ENCODE measurements at places on chromosomes 16 and 17.
A peak's percentile ranks its signal among the peaks of the same experiment; 100 is the strongest.

GRCh38 chr17:58186591-58186990 lies 5.9 kb upstream of the EPX start:
- no peak for DNase-seq

DNA sequence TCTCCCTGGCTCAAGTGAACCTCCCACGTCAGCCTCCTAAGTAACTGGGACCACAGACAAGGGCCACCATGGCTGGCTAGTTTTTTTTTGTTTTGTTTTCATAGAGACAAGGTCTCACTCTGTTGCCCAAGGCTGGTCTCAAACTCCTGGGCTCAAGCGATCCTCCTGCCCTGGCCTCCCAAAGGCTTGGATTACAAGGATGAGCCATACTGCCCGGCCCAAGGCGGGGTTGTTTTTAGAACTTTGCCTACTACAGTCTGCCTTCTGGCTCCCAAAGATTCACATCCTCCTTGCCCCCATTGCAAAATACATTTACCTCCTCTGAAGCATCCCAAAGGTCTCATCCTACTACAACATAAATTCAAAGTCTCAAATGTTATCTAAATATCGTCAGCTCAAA lies 49.5 kb upstream of the PHOSPHO1 start:
- no peak for DNase-seq

DNA sequence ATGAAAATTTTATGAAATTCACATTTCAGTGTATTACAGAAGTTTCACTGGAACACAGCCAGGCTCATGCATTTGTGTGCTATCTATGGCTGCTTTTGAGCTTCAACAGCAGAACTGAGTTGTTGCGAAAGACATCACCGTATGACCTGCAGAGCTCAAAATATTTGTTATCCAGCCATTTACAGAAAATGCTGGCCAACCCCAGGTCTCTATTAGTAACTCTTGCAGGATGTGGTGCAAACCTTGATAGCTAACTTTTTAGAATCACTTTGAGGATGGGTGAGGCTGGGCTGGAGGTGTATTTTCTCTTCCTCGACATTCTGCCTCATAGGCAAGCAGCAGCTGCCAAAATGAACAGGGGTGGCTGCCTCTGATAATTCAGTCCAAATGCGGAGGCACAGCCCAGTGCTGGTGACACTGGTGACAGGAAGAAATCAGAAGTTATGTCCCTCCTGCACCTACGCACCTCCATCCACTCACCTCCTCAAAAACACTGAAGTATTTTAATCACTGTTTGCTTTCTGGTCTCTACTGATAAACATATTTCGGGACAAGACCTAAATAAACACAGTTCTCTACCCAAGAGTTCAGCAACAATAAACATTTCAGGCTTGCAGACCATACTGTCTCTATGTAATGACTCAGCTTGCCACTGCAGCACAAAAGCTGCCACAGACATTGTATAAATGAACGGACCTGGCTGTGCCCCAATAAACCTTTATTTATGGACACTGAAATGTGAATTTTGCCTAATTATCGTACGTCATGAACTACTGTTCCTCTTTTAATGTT lies 28.5 kb downstream of the ARHGAP17 start:
- peak; percentile 87 for DNase-seq

- no peak for DNase-seq
Observed at GRCh38 chr16:84110527-84110926, 6.2 kb downstream of the MBTPS1 start.

GRCh38 chr16:55289353-55289752 lies 34.6 kb upstream of the IRX6 start:
- DNase-seq: no peak

GRCh38 chr16:80459331-80459777 lies 81.4 kb upstream of the DYNLRB2 start:
- peak; percentile 76 for DNase-seq

GRCh38 chr17:36945140-36945539 lies 3.6 kb upstream of the AATF start:
- no peak for DNase-seq

GRCh38 chr16:80681436-80681835 lies 123.0 kb downstream of the CDYL2 start:
- peak; percentile 13 for DNase-seq

- no peak for DNase-seq
Observed at GRCh38 chr16:49552313-49552928, 178.8 kb downstream of the C16orf78 start.

Measured in fibroblast of skin of back (primary cell).